ENCODE measurements at places on chromosomes 7 and 10. TPM values are rescaled to one million over a fixed set of nuclear protein-coding genes. Genes with fewer than 3 reads are reported as not detected.

INPP5F gene
- polyA plus RNA-seq, result 7.7 TPM

DNA sequence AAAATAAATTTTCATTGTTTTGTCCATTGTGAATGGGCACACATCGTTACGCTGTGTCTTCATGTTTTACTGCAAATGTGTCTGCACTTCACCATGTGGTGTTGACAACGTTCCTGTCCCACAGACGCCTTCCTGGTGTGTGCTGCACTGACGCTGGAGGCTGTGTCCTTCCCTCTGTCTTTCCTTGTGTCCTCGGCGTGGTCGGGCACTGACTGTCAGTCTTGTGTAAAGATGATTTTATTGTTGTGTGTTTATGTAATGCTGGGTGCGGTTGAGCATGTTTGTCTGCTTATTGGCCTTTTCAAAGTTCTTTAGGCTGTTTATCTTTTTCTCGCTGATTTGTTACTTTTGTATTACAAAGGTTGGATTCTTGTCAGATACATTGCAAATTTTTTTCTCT, 18.1 kb downstream of the IDI2 start:
- no peaks in the 10 kb centered on the region for H3K4me1 ChIP-seq
- H3K27me3 ChIP-seq, result no peaks in the 10 kb centered on the region
- no peak overlapping the region for H3K27ac ChIP-seq

LHFPL3 gene
- polyA plus RNA-seq, result not detected

- H3K27me3 ChIP-seq, result no peaks in the 10 kb centered on the region
- no peak overlapping the region for H3K27ac ChIP-seq
- H3K36me3 ChIP-seq, result no peaks in the 10 kb centered on the region
Measured at GRCh38 chr10:94465684-94466083, 63.3 kb downstream of the TBC1D12 start.

AFAP1L2 gene
- polyA plus RNA-seq, result 4.8 TPM

PRPS1L1 gene
- polyA plus RNA-seq, result not detected

- no peak for DNase-seq
- peaks cover 43% of the 10 kb centered on the region for H3K4me1 ChIP-seq
- H3K36me3 ChIP-seq, result no peaks in the 10 kb centered on the region
- H3K27ac ChIP-seq, result peak overlapping the region; percentile 70
- H3K27me3 ChIP-seq, result no peaks in the 10 kb centered on the region
- H3K4me3 ChIP-seq, result no peak overlapping the region
Measured at GRCh38 chr10:58951746-58952145, 224.7 kb upstream of the PHYHIPL start.

AKR1C8 gene
- not detected for polyA plus RNA-seq

ADAM8 gene
- 8.9 TPM for polyA plus RNA-seq

DNA sequence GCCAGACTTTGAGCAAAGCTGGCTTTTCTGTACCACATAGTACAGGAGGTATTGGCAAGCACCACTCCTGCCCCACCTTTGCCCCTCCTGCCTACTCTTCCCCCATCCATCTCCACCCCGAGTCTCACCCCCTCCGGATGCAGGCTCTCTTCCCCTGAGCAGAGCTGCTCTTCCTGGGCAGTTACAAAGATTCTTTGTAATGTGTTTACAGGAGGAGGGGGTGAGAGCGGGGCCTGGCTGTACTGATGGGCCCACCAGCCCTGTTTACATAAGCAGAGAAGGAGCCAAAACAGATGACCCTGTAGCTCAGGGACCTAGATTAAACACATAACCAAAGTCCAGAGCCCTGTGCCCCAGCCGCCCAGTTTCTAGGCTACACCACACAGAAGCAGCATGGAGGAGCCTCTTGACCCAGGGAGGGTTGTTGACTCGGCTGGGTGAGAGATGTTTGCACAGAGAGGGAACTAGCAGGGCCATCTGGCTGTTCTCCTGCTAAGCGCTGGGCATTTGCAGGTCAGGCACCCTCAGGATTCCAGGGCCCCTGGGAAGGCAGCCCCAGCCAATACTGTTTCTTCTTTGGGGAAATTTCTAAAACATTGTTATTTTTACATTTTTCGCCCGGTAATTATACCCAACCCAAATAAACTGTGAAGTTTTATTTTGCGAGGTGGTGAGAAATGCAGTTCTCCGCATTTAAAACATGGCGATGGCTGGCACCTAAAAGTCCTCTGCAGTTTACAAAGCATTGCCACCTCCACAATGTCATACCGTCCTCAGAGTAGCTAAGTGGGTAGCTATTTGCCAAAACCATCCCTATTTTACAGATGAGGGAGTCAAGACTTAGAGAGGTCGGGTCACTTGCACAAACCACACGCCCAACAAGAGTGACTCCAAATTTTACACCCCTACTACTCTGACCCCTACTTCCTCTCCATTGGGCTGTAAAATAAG, 11.4 kb upstream of the ZKSCAN1 start:
- no peaks in the 10 kb centered on the region for H3K36me3 ChIP-seq
- peak; percentile 25 for DNase-seq
- H3K27me3 ChIP-seq, result no peaks in the 10 kb centered on the region
- no peak overlapping the region for H3K4me3 ChIP-seq
- H3K4me1 ChIP-seq, result no peaks in the 10 kb centered on the region

DNA sequence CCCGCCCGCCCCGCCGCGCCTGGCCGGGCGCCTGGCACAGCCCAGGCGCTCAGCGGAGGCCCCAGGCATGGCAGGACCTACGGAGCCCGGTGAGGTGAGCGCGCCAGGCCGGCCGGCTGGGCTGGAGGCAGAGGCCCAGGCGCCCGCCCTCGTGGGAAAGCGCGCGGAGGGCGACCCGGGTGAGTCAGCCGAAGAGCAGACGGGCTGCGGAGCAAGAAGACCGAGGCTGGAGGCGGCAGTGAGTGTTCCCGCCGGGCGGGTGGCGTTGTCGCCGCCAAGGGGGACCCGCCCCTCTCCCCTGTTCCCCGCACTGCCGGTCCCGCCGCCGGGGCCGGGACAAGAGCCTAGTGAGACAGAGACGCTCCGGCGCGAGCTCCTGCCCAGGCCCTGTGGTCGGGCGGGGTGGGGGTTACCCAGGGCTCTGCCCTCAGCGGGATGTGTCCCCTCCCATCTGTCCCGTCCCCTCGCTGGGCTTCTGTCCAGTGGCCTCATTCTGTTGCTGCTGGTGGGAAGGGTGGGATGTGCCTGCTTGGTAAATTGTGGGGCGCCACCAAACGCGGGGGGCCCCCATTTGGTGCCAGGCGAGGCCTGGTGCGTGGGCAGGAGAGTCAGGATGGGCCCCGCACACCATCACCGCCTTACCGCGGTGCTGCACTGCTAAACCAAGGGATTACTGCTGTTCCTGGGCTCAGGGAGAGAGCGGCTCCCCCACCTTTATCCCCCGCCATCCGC, 17.0 kb upstream of the NODAL start:
- H3K27me3 ChIP-seq, result no peaks in the 10 kb centered on the region
- peak overlapping the region; percentile 85 for H3K27ac ChIP-seq
- peak; percentile 92 for DNase-seq
- peak overlapping the region; percentile 49 for H3K4me3 ChIP-seq
- no peaks in the 10 kb centered on the region for H3K36me3 ChIP-seq

SPDYE16 gene
- 0.06 TPM for polyA plus RNA-seq

DNA sequence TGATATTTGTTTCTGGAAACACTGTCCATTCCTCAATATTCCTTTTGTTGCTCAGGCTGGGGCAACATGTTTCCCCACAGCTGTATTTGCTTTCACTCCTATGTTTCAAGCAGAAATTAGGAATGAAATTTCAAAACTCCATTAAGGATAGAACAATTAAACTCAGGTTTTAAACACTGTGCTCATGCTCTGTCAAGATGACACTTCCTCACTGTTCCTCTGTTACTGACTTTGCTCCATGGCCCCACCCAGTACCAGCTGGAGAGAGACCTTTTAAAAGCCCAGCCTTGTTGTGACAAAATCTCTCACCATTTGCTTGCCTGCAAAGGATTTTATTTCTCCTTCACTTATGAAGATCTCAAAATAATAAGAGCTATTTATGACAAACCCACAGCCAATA, 197.4 kb downstream of the ELMO1 start:
- H3K36me3 ChIP-seq, result no peaks in the 10 kb centered on the region
- H3K27me3 ChIP-seq, result no peaks in the 10 kb centered on the region
- H3K4me1 ChIP-seq, result peaks cover 5% of the 10 kb centered on the region
- H3K4me3 ChIP-seq, result no peak overlapping the region

LRRC4 gene
- 0.60 TPM for polyA plus RNA-seq

DNA sequence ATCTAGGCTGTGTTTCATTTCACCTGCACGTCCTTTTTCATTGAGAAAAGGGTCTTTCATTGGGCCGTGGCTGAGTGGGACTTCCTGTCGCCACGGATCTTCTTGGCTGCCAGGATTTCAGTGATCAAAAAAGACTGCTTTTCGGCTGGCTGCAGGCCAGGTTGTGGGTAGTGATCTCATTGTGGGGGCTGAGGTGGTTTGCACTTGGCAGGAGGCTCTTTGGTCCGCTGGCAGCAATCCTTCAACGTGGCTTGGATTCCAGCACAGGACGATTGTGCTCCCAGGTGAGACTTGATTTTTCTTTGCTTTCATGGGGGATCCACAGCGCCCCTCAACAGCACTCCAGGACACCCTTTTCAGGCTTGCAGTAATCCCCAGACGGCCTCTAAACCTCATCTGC, 29.0 kb upstream of the ZNF273 start:
- no peak overlapping the region for H3K4me3 ChIP-seq
- no peak for DNase-seq
- H3K36me3 ChIP-seq, result no peaks in the 10 kb centered on the region

DNA sequence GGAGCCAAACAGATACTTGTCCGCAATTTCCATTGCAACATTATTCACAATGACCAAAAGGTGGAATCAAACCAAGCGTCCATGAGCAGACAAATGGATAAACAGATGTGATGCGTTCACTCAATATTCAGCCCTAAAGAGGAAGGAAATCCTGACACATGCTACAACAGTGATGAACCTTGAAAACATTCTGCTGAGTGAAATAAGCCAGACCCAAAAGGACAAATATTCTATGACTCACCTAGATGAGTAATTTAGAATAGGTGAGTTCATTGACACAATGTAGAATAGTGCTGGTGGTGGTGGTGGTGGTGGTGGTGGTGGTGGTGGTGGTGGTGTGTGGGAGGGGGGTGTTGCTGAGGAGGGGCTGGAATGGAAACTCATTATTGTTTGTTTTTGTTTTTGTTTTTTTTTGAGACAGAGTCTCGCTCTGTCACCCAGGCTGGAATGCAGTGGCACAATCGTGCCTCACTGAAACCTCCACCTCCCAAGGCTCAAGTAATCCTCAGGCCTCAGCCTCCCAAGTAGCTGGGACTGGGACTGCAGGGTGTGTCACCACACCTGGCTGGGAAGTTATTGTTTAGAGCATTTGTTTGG, 28.6 kb downstream of the SMKR1 start:
- H3K36me3 ChIP-seq, result no peaks in the 10 kb centered on the region
- DNase-seq, result no peak
- no peak overlapping the region for H3K27ac ChIP-seq
- no peak overlapping the region for H3K4me3 ChIP-seq
- H3K27me3 ChIP-seq, result no peaks in the 10 kb centered on the region
- no peaks in the 10 kb centered on the region for H3K4me1 ChIP-seq

JAKMIP3 gene
- polyA plus RNA-seq, result not detected
